Inflammatory macrophage treated with lipopolysaccharide for 4 hours (primary cell): ENCODE measurements at places on chromosomes 5 and 9.

DNA sequence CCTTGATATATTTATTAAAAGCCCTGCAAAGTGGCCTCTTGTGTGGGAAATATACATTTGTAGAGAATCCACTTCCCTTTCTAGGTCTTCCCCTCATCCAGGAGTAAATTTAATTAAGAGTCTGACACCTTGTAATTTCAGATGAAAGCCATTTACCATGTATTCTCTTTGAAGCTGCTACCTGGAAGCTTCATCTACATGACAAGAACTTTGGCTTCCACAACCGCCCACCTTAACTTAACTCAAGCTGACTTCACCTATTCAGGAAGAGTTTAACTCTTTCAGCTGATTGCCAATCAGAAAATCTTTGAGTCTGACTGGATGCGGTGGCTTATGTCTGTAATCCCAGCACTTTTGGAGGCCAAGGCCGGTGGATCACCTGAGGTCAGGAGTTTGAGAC, 899.9 kb downstream of the TAF11L14 start:
- DNase-seq: no peak

DNA sequence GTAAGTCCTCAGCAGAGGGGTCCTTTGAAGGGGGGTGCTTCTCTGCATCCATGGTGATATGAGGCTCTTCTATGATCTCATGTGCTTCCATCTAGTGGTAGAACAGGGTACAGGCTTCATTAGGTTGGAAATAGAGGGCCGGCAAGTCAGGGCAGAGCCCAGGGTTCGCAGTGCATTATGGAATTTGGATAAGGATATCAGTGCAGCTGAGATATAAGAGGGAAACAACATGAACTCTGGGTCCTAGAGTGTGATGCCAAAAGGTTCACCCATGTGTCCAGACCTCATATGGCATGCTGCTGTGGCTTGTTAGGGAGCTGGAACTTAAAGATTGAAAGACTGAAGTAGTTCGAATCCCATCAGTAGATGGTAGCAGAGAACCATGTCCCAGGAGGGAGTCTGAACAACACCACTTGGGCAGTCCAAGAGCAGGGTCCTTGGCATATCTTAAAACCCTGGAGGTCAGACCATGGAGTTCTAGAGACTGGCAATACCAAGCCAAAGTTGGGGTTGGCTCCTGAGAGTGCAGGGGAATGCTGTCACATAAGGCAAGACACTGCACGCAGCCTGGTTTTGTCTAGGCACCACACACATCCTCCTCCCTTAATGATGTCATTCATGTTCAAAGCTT, 2.3 kb downstream of the FAM221B start:
- DNase-seq: peak; percentile 62

- DNase-seq: no peak
These were observed 375.8 kb downstream of the RAB3C start for GRCh38 chr5:58958701-58959100.

GRCh38 chr5:34959323-34959722, 30.0 kb downstream of the DNAJC21 start:
- DNase-seq: no peak

GRCh38 chr9:94827584-94828304, 101.2 kb downstream of the AOPEP start:
- DNase-seq: no peak

DNA sequence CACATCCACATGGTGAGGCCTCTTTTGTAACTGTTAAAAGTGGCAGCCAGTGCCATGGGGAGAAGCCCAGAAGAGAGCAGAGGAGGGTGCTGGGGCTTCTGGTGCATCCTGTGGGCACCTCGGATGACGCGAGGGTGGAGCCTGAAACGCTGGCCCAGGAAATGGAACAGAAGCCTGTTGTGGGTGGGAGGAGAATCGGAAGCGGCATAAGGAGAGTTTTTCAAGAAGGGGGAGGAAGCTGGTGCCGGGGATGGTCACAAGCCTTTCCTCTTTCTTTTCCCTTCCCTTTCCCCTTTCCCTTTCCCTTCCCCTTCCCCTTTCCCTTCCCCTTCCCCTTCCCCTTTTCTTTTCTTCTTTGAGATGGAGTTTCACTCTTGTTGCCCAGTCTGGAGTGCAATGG, 12.9 kb downstream of the ANKRD33B start:
- DNase-seq: peak; percentile 75

GRCh38 chr9:76433836-76434235, 25.1 kb upstream of the GCNT1 start:
- DNase-seq: peak; percentile 71

DNA sequence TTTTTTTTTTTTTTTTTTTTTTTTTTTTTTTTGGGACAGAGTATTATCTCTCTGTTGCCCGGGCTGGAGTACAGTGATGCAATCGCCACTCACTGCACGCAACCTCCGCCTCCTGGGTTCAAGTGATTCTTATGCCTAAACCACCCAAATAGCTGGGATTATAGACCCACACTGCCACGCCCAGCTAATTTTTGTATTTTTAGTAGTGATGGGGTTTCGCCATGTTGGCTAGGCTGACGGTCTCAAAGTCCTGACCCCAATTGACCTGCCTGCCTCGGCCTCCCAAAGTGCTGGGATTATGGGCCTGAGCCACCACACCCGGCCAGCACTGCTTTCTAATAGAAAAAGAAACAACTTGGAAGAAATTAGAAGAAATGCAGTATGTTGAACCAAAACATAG, 39.2 kb downstream of the TTC1 start:
- DNase-seq: no peak

DNA sequence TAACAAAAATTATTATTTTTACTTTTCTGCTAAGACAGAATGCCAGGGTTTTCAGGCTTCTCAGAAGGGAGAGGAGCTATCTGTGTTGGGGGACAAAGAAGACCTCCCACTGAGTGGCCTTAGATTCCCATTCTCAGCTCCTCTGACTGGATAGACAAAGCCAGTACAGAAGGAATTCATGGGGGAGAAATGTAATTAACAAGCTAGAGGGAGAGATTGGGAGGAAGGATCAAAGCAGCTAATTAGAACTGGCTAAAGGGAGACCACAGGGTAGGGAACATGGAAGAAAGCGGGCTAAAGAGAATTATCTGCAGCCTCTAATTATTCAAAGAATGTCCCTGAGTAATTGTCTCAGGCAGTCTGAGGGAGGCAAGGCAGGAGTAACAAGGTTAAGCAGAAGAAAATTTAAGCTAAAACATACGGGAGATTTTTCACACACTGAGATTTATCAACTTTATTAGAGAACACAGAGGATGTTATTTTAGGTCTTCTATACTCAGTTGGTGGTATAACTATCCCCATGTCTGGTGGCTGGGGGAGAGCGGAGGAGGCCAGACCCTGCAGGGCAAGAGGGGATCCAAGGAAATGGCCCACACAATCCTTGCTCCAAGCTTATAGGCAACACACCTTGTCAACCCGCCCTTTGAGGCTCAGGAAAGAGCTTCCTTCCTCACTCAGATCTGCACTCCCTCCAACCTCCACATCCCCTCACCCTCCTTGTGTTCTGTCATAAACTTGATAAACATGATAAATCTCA, 87.7 kb upstream of the LRRTM2 start:
- DNase-seq: no peak

DNA sequence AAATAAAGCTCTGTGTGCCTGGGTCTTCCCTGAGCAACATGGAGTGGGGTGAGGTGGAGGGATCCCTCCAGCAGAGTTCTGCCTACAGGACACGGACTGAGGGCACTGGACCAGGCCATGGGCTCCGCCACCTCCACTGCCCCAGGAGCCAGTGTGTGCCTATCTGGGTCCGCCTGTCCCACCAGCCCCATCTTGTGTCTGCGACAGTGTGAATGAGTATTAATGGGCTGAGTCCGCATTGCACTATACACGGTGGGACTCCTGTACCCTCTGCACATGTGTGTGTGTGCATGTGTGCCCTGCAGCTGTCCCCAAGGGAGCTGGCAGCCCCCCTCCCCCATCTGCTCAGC, 11.4 kb downstream of the FGFR4 start:
- DNase-seq: no peak

GRCh38 chr5:147619281-147619878, 109.5 kb upstream of the DPYSL3 start:
- no peak for DNase-seq
